Heart right ventricle (tissue), 16 donors: ENCODE measurements at places on chromosomes 12 and 14. TPM values are rescaled to one million over a fixed set of nuclear protein-coding genes. Genes with fewer than 3 reads are reported as not detected.
A peak's percentile ranks its signal among the peaks of the same experiment; 100 is the strongest.

DNA sequence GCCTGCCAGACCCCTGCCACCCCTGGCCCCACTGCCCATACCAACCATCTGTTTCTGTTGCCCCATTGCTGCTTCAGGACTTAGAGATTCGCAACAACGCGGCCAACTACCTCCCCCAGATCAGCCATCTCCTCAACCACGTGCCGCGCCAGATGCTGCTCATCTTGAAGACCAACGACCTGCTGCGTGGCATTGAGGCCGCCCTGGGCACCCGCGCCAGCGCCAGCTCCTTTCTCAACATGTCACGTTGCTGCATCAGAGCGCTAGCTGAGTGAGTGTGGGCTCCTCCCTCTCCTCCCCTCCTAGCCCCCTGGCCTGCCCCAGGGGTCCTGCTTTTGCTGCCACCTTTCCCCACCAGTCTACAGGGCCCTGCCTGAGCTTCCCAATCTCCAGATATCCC is 131.5 kb downstream of the ADCK1 start:
- DNase-seq, result no peak
- no peaks in the 10 kb centered on the region for H3K27me3 ChIP-seq
- no peak overlapping the region for H3K27ac ChIP-seq

DNA sequence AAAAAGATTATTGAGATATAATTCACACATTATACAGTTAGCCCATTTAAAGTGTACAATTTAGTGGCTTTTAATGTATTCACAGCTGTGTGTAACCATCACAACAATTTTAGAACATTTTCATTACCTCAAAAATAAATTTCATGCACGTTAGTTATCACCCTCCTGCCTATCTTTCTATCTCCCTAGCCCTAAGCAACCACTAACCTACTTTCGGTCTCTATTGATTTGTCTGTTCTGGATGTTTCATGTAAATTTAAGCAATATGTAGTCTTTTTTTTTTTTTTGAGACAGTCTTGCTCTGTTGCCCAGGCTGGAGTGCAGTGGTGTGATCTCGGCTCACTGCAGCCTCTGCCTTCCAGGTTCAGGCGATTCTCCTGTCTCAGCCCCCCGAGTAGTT is 439.4 kb downstream of the PCNX1 start:
- no peaks in the 10 kb centered on the region for H3K4me1 ChIP-seq
- no peak overlapping the region for H3K27ac ChIP-seq
- no peaks in the 10 kb centered on the region for H3K36me3 ChIP-seq
- H3K4me3 ChIP-seq, result no peak overlapping the region

RAD9B gene
- total RNA-seq, result 1.6 TPM

TMEM179 gene
- 0.42 TPM for total RNA-seq

TAS2R50 gene
- total RNA-seq, result not detected

DNA sequence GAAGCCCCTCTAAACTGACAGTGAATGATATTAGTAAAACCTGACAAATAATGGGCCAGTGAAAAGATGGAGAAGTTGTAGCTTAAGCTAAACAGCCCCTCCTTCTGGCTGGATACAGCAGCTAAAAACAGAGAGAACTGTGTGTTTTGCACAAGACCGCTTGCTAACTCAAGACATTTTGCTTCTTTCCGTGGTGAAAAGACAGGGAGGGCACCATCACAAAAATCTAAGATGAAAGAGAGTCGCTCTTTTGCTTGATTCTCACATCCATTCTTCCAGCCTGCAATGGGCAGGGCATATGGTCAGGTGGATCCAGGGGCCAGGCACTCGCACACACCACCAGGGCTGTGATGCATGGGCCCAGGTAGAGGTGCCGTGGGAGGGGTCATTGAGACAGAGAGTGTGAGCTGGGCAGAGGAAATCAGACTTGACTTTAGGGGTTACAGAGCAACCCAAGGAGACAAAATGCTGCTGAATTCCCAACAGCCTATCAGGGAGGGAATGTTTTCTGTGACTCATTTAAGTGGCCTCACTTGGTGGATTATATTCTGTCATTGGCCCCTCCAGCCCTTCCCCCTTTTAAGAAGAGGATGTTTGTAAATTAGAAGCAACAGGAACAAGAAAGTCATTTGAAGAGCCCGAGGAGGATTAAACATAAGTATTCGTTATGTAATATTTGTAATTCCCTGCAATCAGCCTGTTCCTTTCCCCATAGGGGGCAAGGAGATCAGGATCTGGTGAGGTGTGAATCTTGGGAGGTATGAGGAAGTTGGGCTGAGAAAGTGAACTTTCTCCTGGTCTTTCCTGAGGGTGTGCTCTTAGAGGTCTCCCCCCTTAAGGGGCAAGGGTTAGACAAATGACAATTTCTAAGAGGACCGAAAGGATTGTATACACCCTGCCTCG is 12.3 kb downstream of the EMP1 start:
- H3K4me3 ChIP-seq, result no peak overlapping the region
- no peaks in the 10 kb centered on the region for H3K27me3 ChIP-seq

- peak overlapping the region; percentile 100 for H3K27ac ChIP-seq
- H3K4me3 ChIP-seq, result no peak overlapping the region
- DNase-seq, result peak; percentile 68
- H3K36me3 ChIP-seq, result no peaks in the 10 kb centered on the region
- H3K4me1 ChIP-seq, result peaks cover 91% of the 10 kb centered on the region
- no peaks in the 10 kb centered on the region for H3K27me3 ChIP-seq
Measured at GRCh38 chr12:57138526-57139272, 8.7 kb downstream of the LRP1-AS start.

CLEC14A gene
- total RNA-seq, result 36.3 TPM

DNA sequence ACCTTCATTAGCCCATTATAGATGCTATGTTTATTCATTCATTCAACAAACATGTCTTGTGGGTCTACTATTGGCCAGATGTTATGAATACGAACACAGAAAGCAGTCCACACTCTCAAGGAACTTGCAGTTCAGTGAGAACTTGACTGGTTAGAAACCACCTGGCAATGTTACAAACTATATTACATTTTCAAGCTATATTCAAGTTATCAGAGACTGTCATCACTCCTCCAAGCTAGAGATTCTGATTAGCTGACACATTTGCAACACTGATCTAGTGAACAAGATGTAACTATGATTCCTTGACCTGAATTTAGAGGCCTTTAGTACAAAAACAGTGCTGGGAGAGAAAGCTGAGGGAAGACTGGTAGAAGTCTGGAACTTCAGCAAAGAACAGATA is 170.7 kb upstream of the EEA1 start:
- no peak overlapping the region for H3K27ac ChIP-seq
- DNase-seq, result no peak
- H3K27me3 ChIP-seq, result no peaks in the 10 kb centered on the region
- no peaks in the 10 kb centered on the region for H3K36me3 ChIP-seq
- H3K4me1 ChIP-seq, result peaks cover 3% of the 10 kb centered on the region
- H3K4me3 ChIP-seq, result no peak overlapping the region

GRCh38 chr14:81423504-81423903 is 23.4 kb upstream of the STON2 start:
- peak; percentile 74 for DNase-seq
- H3K36me3 ChIP-seq, result peaks cover 4% of the 10 kb centered on the region
- H3K4me3 ChIP-seq, result no peak overlapping the region

GPHB5 gene
- total RNA-seq, result not detected

GRCh38 chr12:102522768-102523167 is 42.4 kb upstream of the IGF1 start:
- H3K4me3 ChIP-seq, result no peak overlapping the region
- H3K36me3 ChIP-seq, result no peaks in the 10 kb centered on the region
- no peaks in the 10 kb centered on the region for H3K27me3 ChIP-seq
- DNase-seq, result no peak

HOXC13 gene
- not detected for total RNA-seq

FLVCR2 gene
- 1.7 TPM for total RNA-seq

DNA sequence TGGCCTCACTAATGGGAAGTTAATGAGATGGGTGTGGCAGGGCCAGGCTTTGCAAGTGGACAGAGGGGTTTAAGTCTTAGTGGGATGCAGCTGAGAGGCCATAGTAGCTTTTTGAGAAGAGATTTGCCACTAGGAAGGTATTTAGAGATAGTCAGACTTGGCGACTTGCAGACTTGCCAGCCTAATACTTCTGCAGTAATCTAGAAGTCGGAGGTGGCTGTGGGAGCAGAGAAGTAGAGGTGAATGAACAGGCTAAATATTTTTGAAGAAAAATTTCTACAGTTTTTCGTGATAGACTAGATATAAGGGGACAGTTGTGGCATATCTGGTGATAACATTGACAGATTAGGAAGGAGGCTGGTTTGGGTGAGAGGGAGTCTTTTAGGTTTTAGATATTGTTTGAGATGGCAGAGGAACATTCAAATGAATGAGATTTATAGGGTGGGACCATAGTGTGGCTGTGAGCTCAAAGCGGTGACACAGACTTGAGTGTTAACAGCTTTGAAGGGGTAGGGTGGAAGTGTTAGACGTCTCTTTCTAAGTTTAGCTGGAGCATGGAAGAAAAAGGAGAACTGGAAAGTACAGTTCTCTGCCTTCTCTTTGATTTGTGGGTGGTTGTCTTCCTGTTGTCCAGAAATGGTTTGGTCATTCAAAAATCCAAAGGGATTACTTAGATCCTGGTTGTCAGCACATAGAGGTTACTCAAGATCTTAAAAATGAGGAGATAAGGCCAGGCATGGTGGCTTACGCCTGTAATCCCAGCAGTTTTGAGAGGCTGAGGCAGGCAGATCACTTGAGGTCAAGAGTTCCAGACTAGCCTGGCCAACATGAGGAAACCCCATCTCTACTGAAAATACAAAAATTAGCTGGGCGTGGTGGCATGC is 44.9 kb downstream of the MAPKAPK5 start:
- H3K27ac ChIP-seq, result no peak overlapping the region
- H3K36me3 ChIP-seq, result peaks cover 93% of the 10 kb centered on the region
- H3K4me3 ChIP-seq, result no peak overlapping the region
